ENCODE measurements at places on chromosomes 3 and 15. TPM values are rescaled to one million over a fixed set of nuclear protein-coding genes. Genes with fewer than 3 reads are reported as not detected.

The GLDN gene
- not detected for total RNA-seq

The MASP1 gene
- total RNA-seq = 0.02 TPM

The PEAK1 gene
- 5.3 TPM for total RNA-seq

The A4GNT gene
- not detected for total RNA-seq

The GP9 gene
- total RNA-seq = not detected

The REC114 gene
- total RNA-seq = not detected

The POTEB2 gene
- not detected for total RNA-seq

The CHRFAM7A gene
- 8.2 TPM for total RNA-seq

The CHRNA3 gene
- total RNA-seq = 0.45 TPM

Measured in A549 treated with dexamethasone at 1 μM for 4 hours (cell line).